ENCODE measurements at places on chromosomes 3 and 15.

DNA sequence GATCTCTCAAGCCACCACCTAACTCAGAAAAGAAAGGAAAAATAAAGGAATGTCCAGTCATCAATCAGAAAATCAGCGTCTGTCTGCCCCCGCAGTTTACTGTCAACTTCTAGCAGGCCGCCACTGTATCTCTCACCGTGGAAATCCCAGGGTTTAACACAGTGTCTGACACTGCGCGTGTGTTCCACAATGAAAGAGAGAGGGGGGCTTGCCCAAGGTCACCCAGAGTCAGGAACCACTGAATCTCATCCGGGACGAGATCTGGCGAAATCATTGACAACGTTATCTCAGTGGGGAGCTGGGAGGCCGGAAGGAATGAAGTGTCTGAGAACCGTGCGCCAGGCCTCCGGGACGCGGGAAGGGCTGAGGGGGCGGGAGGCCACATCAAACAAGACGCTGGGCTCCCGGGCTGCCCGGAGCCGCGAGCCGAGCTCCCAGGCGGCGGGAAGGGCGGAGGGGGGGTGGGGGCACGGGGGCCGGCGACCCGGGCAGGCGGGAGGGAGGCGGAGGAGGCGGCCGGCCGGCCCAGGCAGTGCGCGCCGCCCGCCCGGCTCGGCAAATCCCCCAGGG, 2.2 kb upstream of the HES1 start:
- no peak for DNase-seq

- no peak for DNase-seq
Observed at GRCh38 chr3:113625834-113626233, 70.6 kb downstream of the USF3 start.

GRCh38 chr3:196754091-196754981, 14.7 kb downstream of the PAK2 start:
- DNase-seq = no peak

GRCh38 chr3:103170651-103171050, 735.8 kb downstream of the ZPLD1 start:
- DNase-seq = no peak

DNA sequence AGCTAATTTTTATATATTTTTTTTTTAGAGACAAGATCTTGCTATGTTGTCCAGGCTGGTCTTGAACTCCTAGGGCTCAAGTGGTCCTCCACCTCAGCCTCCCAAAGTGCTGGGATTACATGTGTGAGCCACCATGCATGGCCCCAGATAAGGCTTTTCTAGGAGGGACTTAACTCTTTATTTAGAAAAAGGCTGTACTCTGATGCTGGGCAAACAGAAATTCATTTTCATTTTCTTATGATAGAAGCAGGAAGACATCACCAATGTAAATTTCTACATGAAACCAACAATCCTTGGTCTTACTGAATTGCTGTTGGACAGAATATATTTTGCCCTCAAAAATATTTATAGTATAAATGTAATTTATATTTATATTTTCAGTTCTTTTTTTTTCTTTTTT, 9.6 kb downstream of the NIPA1 start:
- no peak for DNase-seq

DNA sequence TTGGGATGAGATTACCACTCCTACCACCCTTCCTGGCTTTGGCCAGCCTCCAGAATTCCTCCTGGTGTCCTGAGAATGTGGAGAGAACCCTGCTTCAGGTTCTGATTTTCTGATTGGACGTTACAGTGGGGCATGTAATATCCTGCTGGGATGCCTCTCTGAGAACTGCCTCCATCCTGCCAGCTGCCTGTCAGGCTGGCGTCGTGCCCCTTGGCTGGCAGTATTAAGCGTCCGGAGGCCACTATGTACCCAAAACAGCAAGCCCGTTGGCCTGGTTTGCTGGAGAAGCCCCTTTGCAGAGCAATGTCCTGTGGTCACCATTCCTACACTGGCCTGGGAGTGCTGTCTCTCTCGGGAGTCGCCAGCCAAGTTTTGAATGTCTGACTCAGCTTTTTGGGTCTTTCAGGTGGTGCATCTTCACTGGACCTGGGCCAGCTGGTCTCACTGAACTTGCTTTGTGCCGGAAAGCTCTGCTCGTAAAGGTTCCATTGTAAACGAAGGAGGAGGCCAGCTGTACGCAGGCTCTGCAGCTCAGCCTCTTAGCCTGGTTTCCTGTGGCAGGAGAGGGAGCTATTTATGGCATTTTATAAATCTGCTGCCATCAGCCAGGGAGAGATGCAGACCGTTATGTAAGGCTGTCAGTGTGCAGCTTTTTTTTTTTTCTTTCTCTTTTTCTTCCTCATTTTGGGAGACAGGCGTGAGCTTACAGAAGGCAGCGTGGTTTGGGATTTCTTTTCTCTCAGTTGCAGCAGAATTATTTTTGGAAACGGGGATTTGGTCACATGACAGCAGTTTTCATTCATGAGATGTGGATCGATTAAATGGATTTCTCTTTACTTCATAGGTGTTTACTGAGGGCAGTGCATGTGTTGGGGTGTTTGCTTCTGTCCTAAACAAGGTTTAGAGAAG, 19.0 kb upstream of the TRAK1 start:
- DNase-seq = peak; percentile 73

DNA sequence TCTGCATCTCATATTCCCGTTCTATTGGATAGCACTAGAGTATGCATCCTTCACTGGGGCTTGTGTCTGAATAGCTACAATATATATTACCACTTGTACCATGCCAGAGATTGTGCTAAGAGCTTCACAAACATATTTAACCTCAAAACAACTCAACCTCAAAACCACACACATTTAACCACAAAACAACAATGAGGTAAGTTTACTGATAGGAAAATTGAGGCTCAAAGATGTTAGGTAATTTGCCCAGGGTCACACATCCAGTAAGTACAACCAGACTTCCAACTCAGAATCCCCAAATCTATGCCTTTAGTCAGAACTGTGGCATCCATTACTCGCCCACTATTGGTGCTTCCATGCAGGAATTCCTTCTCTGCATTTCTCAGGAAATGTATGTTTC, 220.0 kb downstream of the FAM43A start:
- no peak for DNase-seq

- no peak for DNase-seq
Observed at GRCh38 chr15:81189583-81190283, 6.9 kb upstream of the IL16 start.

DNA sequence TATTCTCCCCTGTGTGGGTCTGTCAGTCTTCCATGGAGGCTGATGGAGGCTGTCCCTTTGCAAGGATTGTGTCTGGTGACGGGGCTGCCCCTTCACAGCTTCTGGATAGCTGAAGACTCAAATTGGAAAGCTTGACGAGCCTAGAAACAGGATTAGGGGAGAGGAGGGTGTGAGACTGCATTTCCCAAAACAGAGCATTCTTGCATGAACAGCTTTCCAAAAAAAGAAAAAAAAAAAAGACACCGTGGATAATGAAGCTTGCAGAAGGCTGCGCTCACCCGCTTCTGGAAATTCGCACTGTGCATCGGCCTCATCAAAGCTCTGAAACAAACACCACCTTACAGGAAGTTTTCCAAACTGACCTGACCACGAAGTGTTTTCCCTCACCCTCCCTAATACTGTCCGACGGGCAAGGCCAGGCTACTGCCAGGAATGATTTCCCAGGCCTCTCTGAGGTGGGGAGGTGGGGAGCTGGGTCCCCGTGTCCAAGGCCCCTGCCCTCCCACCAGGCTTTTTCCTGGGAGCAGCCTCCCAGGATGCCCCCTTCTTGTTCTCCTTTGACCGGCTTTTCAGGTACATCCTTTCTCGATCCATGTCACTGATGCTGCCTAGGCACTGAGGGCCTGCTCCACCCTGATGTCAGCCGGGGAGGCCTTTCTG, 24.9 kb upstream of the MUC4 start:
- DNase-seq = no peak

- DNase-seq = no peak
Observed at GRCh38 chr3:13544293-13544831, 4.6 kb upstream of the FBLN2 start.

DNA sequence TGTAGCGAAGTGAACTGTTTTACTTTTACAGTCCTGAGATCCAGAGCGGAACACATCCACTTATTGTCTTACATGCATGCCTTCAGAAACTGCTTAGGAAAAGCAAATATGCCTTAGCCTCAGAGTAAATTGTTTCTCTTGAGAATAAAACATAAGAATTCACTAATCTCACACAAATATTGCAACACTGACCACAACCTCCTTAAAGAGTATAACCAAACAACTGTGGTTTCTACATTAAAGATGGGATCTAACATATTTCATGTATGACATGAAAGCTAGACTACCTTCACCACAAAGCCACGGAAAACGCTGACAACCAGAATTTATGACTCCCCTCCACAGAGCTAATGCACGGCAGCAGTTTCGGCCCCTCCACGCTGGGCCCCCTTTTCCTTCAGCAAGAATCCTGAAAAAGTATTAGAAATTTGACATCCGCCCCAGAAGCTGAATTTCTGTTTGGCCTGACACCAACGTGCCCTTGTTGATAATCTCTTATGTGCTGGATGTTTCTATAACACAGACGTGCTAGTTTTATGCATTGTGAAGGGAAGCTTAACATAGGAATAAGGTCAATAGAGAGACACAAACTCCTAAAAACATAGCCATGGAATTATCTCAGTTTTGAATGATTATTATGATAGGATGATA, 84.6 kb downstream of the GREM1 start:
- no peak for DNase-seq

- no peak for DNase-seq
Observed at GRCh38 chr3:186996356-186996755, 66.0 kb downstream of the ST6GAL1 start.

DNA sequence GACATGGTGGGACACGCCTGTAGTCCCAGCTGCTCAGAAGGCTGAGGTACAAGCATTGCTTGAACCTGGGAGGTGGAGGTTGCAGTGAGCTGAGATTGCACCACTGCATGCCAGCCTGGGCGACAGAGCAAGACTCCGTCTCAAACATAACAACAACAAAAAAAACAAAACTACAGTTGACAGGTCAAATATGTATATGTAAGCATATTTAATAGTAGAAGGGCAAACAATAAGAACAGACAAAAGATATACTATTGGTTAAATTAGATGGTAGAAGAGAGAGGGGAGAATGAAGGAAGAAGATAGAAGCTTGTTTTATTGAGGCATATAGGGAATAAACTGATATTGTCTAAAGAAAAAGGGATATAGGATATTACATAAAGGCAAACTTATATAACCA, 247.1 kb downstream of the KLF13 start:
- no peak for DNase-seq

GRCh38 chr15:81924729-81925128, 121.1 kb downstream of the MEX3B start:
- DNase-seq = no peak

- DNase-seq = no peak
Observed at GRCh38 chr3:12975748-12976522, 97.3 kb downstream of the IQSEC1 start.

DNA sequence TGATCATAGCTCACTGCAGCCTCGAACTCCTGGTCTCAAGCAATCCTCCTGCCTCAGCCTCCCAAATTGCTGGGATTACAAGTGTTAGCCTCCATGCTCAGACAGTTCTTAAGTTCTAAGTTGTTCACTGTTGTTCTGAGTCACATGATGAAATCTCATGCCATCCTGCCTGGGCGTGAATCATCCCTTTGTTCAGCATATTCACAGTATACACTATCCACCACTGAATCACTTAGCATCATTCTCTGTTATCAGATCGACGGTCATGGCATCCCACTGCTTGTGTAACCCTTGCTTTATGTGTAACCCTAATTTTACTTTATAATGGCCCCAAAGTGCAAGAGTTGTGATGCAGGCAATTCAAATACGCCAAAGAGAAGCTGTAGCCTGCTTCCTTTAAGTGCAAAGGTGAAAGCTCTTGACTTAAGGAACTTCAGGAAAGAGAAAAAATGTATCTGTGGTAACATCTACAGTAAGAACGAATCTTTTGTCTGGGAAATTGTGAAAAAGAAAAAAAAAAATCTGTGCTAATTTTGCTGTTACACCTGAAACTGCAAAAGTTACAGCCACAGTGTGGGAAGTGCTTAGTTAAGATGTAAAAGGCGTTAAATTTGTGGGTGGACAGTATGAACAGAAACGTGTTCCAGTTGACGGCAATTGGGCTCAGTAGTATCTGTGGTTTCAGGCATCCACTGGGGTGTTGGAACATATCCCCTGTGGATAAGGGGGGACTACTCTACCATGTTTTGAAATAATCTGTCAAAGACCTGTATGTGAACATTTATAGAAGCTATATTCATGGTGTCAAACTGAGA, 80.6 kb downstream of the PCOLCE2 start:
- DNase-seq = no peak

DNA sequence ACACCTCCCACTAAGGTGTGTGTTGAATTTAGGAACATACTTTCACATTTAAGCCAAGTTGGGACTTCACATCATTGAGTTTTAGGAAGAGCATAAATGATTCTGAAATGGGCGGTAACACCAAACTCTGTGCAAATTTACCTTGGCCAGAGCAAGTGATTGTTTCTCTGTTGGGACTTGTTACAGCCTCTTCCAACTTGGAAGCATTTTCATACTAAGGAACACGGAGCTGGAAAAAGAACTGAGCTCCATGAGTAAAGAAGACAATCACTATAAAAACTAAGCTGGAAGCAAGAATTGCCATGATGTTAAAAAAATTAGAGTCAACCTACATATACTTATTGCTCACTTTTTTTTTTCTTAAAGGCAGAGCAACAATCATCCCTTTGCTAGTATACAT, 371.3 kb downstream of the ERC2 start:
- DNase-seq = no peak

- DNase-seq = no peak
Observed at GRCh38 chr3:3443482-3443881, 264.0 kb upstream of the CRBN start.

DNA sequence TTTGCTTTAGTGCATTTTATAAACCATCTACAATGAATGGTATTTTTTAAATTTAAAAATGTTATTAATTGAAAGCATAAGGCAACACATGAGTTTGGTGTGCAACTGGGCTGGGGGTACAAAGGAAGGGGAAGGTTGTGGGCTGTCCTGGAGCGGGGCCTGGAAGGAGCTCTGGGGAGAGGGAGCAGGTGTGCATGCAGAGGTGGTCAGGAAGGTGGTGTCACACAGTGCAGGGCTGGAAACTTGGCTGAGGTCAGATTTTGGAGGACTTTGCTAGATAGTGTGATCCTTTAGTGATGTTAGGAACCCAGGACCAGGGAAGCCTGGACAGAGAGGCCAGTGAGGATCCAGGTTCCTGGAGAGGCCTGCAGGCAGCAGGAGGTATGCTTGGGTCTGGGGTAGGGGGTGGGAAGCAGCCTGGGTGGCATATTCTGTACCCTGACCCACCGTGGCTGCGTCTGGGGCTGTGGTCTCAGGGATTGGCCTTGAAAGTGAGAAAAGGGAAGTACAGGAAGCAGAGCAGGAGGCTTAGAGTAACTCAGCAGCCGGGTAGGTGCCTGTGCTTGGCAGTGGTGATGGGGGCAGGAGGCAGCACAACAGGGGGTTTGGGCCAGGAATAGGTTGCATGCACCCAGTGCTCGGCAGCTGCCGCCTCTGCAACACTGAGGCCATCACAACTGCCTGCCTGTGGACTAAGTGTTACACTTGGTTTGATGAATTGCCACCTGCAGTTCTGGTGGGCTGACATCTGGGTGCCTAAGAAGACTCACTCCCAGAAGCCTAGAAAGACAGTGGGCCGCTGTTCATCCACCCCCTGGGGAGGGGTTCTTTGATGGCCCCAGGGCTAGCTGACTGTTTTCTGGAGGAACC, 33.0 kb downstream of the KY start:
- no peak for DNase-seq
